ENCODE measurements at places on chromosomes 5 and 9.

DNA sequence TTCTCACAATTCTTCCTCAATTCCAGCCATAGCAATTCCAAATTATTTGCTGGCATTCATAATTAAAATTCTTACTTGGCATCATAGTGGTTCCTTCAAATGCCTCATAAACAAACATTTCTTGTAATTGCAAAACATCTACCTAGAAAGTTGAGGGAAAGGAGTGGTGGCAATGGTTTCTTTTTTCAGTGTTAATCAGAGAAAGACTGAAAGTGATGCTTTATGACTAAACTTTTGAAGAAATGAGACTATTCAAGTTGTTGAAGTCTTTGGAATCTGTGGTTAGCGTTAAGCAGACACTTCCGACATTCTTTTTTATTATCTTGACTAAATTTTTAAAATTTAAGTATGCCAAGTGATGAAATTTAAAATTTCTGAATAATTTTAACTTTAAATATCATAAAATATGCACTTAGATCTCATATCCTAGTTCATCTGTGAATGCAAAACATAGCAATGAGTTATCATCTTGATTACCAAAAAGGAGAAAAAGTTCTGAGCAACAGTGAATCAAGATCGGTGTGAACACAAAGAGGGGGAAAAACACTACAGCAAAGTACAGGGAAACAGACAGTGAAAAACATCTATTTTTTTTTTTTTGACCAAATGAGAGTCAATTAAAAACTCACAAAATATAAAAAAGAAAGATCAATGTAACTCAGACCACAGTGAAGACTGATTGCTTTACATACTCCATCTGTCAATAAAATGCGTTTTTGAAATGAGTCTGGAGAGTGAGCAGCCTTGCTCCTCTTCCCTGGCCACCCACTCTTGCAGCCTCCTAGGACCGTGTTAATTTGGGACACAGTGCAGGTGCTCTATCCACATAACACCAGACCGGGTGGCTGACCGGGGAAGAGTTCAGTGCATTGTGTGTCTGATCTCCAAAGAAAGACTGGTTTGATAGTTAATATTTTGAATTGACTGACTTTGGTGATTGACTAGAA, 20.6 kb upstream of the IL7R start:
- no peak for DNase-seq

GRCh38 chr5:119370486-119370885, 14.7 kb downstream of the TNFAIP8 start:
- no peak for DNase-seq

GRCh38 chr5:110665184-110665726, 61.2 kb downstream of the TMEM232 start:
- DNase-seq: no peak

GRCh38 chr5:179227580-179228311, 117.5 kb downstream of the ADAMTS2 start:
- DNase-seq: no peak

- no peak for DNase-seq
These were observed at the start of gene GFRA3 for GRCh38 chr5:138274189-138274853. GFRA3 (minus strand) TSS chr5:138274621; CDS start chr5:138274424, 197 bp downstream.

GRCh38 chr9:118686959-118687358, 682.3 kb downstream of the BRINP1 start:
- no peak for DNase-seq

GRCh38 chr9:133702798-133703590, 35.2 kb downstream of the SARDH start:
- no peak for DNase-seq

DNA sequence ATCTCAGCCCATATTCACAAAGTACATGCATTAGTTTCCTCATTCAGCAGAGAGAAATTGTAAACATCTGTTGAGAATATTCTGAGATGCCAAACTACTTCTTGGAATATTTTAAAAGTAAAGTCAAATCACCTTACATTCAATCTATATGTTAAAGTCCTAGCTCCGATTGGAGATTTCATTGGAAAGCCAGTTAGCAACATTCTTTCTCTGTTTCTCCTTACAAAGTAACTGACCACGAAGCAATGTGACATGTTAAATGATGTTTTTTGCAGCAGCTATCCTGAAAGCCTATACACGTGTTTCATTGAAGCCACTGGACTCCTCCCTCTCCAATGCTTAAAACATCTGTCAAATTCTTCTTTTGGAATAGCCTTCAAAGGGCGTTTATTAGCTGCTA, 379.1 kb upstream of the CCNH start:
- no peak for DNase-seq

GRCh38 chr9:130465383-130466096, 20.8 kb downstream of the ASS1 start:
- DNase-seq: no peak

DNA sequence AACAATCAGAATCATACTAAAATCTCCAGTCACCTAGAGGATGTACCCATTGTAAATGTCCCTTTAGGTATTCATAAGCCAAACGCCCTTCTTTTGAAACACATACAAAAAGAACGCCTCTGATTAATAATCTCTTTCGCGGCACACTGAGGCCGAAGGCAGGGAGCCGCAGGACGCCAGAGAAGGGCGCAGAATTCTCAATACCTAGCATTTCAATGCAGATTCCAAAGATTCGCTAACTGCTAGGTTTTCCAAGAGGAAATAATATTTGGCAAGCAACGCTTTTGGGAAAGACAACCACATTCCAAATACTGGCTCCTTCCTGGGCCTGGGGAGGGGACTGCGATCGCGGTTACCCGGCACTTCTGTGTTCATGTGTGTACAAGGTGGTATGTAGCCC, 203.3 kb downstream of the MEF2C start:
- no peak for DNase-seq
